ENCODE measurements at places on chromosomes 1 and 21. TPM values are rescaled to one million over a fixed set of nuclear protein-coding genes. Genes with fewer than 3 reads are reported as not detected.

DNA sequence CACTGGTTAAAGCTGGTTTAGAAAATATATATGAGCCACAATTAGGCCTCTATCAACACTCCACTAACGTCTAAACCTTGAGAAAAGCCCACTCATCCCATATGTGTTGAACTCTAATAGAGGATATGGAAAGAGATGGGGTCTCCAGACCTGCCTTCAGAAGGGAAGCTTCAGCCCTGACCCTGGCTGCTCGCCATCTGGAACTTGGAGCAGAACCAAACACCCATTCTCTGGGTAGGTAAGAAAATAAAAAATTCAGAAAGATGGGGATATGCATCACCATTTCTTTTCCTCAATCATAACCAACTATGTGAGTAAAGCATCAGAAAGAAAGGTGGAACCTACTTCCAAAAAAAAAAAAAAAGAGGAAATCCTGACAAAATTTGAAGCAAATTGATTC, 666.2 kb downstream of the PTPRC start:
- no peak for DNase-seq

DNA sequence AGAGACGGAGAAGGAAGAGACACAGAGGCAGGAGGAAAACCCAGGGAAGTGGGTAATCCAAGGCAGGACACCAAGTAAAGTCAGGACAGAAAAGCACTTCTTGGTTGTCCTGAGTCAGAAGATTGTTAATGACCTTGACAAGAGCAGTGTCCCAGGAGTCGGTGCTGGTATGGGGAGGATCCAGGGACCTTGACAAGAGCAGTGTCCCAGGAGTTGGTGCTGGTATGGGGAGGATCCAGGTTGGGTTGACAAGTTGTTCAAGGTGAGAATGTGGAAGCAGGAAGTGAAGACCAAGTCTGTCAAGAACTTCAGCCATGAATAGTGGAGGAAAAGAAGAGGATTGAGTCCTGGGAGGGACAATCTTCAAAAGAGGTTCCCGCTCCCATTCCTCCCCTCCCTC, 31.9 kb downstream of the ZBTB18 start:
- no peak for DNase-seq

NBPF9 gene
- 37.4 TPM for total RNA-seq

GRCh38 chr1:160774886-160775719, 20.9 kb upstream of the LY9 start:
- no peak for DNase-seq

GRCh38 chr1:85629532-85629920, 49.0 kb downstream of the CCN1 start:
- no peak for DNase-seq

Measured in CD4-positive, alpha-beta T cell (primary cell).